GM12864 (cell line): ENCODE measurements at places on chromosomes 13 and 19.

- DNase-seq, result no peak
Observed at GRCh38 chr19:17615889-17616685, 60.6 kb downstream of the COLGALT1 start.

- no peak for DNase-seq
Observed at GRCh38 chr13:41315443-41316047, 4.5 kb downstream of the NAA16 start.

DNA sequence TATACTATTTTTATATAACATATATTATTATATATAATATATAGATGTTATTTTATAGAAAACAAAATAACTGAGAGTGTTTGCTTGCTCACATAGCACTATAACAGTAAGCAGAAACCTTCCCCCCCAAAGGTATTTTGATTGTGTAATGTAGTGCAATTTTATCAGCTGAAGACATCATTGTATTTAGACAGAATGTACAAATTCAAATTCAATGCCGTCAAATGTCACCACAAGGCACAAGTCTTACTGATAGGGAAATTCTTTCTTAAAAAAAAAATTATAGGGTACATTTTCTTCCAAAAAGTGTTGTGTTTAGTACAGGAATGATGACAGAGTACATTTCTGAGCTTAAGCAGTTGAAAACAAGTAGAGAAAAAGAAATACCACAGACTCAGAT is 1147.1 kb upstream of the SPRY2 start:
- DNase-seq, result no peak

GRCh38 chr19:12769689-12770088 is 5.7 kb downstream of the HOOK2 start:
- no peak for DNase-seq

DNA sequence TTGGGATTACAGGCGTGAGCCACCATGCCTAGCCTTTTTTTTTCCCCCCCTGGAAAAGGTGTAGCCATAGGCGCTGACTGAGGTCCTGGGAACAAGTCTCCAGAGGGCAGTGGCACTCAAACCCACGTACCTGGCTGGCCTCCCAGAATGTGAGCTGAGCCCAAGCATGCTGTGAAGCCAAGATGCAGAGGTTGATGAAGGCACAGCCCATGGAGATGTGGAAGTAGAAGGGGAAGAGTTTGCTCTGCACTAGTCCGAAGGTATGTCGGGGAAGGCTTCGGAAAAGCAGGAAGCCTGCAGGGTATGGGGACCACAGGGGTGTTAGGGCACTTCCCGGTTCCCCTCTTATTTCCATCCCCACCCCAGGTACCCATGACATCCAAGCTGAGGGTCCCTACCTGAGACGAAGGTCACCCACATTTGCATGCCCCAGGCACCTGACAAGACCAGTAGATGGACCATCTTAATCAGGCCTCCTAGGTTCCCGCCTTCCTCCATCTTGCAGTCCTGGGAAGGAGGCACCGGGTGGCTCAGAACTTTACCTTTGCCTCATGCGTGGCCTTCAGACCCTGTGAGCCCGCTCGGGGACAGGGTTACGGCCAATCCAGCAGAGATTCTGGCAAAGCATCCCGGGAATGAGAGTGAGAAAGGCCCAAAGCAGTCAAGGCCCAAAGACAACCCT is 805 bp downstream of the TMEM205 start:
- no peak for DNase-seq

GRCh38 chr13:44373247-44373600 is 400 bp upstream of the SERP2 start:
- no peak for DNase-seq

DNA sequence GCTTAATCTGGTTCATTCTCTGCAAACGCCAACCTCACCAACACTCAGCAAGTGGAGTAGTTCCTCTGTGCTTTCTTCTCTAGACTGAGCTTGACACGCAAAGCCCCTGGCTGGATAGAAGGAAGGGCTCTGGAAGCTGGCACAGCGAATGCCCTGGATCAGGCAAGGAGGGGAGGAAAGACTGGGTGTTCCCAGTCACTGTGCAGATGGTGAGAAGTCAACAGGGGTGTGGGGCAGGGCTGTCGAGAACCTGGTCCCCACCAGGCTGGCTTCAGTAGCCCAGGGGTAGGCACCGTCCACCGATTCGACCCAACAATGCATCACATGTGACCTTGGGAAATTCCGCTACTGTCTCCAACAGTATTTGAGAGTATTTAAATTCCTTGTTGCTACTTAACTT is 65.5 kb downstream of the TSHZ3 start:
- DNase-seq, result no peak

DNA sequence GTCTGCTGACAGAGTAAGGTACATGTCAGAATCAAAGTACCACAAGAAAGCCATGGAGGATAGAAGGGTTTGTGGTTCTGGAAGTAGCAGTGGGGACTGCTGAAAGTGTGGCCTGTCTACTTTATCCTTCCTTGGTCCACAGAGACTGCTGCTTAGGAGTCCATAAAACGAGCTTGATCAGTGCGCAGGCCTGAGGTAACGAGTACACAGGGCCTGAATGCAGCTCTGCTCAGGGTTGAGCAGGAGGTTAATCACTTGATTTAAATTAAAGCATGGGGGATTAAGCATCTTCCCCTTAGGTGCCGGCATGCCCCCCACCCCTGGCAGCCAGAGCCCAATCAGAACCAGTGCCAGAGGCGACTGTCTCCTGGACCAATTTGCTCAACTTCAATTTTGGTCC is 34.9 kb upstream of the WASF3 start:
- DNase-seq, result no peak

DNA sequence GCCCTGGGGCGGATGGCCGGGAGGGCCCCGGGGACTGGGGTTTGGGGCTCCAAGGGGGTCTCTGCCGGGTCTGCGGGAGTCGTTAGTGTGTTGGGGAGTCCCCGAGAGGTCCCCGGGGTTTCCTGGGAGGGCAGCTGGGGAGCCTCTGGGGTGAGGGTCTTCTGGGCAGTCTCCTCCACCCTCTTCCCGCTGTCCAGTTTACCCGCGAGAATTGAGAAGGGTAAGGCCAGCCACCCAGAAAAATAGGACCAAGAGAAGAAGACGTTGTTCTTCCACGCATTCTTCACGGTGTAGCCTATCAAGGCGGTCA is 1.0 kb upstream of the ETFB start:
- DNase-seq, result no peak

GRCh38 chr13:111971891-111972780 is 94.8 kb upstream of the SOX1 start:
- DNase-seq, result no peak

- no peak for DNase-seq
Observed at GRCh38 chr13:26695360-26695705, 65.3 kb downstream of the GPR12 start.
